CD4-positive, alpha-beta T cell treated with Interleukin-15 for 4 hours (primary cell): ENCODE measurements at places on chromosomes 11 and 22.

GRCh38 chr11:34028425-34028824 is 23.1 kb upstream of the CAPRIN1 start:
- no peak for DNase-seq

GRCh38 chr11:102026959-102027358 is 20.3 kb upstream of the CFAP300 start:
- no peak for DNase-seq

DNA sequence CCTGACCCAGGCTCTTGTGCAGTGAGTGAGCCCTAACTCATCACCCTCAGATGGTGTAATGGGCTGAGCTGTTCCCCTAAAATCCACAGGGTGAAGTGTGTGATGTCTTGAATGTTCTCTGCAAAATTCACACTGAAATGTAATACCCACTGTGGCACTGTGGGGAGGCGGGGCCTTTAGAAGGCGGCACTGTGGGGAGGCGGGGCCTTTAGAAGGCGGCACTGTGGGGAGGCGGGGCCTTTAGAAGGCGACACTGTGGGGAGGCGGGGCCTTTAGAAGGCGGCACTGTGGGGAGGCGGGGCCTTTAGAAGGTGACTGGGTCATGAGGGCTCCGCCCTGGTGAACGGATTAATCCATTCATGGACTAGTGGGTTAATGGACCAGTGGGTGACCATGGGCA is 33.0 kb downstream of the CHID1 start:
- DNase-seq: no peak

- DNase-seq: no peak
These were observed 138.0 kb upstream of the POU2AF2 start for GRCh38 chr11:111107501-111107900.

DNA sequence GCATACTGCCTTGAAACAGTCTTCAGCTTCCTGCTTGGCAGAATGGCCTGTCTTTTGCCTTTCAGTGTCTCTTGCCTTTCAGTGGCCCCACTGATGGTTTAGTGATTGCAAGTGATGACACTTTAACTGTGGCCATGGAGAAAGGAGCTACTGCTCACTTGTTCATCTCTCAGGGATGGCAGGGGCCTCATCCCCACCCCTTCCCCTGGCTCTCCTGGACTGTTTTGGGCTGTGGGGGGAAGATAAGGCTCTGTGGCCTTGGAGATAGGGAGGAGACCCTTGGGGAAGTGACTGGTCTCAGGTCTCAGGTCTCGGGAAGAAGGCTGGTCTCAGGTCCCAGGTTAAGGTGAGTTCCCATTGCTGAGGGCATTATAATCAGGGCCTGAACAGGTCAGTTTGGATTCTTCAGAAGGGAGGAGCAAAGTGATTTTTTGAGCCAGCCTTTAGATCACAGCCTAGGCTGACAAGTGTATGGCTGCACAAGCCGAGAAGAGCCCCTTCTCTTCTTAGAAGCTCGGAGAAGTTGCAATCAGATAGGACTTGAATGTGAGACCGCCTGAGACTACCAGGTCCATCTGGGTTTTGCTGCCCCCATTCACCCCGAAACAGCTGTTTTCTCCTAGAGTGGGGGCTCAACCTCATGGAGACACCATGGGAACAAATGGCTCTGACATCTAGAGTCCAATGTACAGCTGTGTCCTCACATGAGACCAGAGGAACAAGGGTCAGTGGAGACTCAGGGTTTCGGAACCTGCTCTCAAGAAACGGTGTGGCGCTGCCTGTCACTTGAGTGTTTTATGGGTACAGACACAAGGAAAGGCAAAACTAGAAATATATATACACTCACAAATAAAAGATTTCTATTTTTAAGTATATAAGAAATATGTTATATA is 15.9 kb upstream of the P2RY2 start:
- DNase-seq: no peak

DNA sequence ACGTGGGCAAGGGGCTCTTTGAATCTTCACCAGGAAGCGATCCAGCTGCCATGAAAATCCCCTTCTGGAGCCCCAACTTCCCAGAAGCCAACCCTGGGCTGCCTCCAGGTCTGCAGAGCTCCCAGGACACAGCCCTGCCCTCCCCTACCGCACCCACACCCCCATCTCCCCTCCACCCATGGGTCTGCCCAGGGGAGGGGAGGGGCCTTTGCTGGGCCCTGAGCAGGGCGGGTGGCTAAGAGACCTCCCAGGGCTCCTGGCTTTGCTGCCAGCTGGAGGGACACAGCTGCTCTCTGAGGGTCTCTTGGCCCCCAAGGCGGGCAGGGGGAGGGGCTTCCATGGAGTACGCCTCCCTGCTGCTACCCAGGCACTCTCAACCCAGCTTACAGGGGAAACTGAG is 64.1 kb downstream of the WNT7B start:
- no peak for DNase-seq

- DNase-seq: no peak
These were observed 34.7 kb downstream of the ALG9 start for GRCh38 chr11:111836721-111837120.
